ENCODE measurements at places on chromosomes 13 and 19.

- no peak for DNase-seq
Observed at GRCh38 chr19:18603255-18603957, 3.2 kb downstream of the CRLF1 start.

DNA sequence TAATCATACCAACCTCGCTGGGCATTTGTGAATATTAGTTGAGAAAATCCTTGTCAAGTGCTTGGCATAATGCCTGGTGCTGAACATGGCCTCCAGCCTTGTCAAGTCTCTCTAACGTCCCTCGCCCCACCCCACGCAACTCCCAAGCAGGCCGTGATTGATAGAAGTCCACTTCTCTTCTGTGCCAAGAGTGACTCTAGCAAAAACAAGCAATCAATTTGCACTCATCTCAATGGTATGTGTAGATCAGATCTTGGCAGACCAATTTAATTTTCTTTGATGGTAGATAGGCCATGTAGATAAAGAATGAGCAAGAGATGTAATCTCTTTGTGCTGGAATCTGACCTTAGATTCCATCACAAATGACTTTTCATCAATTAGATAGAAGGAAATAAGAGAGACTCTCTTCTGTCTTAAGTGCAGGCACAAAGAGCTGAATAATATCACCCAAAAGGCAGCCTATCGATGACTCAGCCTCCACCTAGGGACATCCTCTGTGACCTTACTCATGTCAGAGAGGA, 31.0 kb upstream of the KATNAL1 start:
- no peak for DNase-seq

GRCh38 chr19:45518469-45518826, 11.2 kb downstream of the VASP start:
- DNase-seq, result no peak

GRCh38 chr13:49302817-49303216, 55.1 kb downstream of the CDADC1 start:
- no peak for DNase-seq

DNA sequence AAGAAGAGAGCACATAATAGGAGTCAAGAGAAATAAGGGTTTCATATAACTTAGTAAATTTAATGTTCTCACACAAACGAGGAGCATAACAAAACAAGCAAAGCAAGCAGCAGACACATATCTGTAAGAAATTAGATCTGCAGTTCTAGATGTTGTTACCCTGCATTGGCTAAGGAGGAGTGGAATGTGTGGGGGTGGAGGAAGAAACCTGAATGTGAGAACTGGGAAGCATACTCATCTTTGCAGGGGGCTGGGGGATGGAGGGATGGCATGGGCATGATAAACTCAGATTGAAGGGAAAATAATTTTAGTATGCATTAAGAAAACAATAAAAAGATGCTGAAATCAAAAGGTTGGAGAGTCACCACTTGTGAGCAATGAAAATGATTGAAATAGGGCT, 255.0 kb downstream of the LIG4 start:
- no peak for DNase-seq

DNA sequence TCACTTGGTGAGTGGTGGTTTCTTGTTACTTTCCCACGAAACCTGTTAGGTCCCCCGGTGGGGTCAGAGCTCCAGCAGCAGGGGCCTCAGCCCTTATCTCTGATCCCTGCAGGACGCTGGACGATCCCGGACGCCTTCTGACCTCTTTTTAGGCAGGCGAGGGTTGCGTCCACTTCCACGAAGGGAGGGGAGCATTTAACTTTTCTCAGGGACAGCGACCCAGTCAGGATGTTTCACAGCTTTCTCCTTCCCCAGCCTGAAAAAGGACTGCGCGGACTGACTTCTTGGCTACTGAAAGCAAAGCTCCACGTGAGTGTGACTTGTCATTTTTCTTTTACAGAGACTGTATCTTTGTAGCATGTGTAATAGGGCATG, 692 bp downstream of the ZNF234 start:
- DNase-seq, result no peak

GRCh38 chr19:44765033-44765948, 12.4 kb upstream of the CBLC start:
- no peak for DNase-seq

GRCh38 chr13:91988331-91988730, 589.9 kb downstream of the GPC5 start:
- no peak for DNase-seq

DNA sequence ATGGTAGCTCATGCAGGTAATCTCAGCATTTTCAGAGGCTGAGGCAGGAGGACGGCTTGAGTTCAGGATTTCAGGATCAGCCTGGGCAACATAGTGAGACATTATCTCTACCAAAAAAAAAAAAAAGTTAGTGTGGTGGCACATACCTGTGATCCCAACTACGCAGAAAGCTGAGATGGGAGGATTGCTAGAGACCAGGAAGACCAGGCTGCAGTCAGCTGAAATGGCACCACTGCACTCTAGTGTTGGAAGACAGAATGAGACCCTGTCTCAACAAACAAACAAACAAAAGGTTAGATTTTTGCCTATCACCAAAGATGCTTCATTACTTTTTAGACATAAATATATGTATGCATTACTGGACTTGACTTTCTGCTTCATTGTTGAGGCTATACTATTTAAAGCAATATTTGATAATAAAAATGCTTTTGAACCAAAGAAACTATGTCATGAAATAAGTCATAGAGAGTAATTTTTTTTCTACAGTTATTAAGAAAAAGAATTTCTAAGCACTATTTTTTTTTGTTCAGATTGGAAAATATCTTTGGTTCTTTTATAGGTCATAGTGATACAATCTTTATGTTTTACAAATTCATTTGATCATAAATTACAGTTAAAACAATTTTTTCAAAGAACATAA, 1180.1 kb upstream of the ATXN8OS start:
- DNase-seq, result no peak

DNA sequence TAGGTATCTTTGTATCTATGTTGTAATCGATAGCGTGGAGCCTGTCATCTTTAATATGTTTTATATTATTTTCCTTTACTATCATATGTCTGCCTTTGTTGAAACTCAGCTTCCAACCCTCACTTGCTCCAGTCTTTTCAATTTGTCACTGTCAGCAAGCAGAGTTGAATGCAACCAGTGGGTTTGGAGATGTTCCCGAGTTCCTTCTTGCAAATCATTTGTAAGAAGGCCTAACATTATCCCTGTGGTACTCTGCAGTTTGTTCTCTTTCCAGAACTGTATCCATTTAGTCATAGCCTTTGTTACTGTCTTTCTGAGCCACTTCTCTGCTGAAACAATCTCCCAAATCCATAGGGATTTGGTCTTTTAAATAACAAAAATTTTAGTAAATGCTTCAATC, 41.8 kb downstream of the RNASEH2B start:
- no peak for DNase-seq

DNA sequence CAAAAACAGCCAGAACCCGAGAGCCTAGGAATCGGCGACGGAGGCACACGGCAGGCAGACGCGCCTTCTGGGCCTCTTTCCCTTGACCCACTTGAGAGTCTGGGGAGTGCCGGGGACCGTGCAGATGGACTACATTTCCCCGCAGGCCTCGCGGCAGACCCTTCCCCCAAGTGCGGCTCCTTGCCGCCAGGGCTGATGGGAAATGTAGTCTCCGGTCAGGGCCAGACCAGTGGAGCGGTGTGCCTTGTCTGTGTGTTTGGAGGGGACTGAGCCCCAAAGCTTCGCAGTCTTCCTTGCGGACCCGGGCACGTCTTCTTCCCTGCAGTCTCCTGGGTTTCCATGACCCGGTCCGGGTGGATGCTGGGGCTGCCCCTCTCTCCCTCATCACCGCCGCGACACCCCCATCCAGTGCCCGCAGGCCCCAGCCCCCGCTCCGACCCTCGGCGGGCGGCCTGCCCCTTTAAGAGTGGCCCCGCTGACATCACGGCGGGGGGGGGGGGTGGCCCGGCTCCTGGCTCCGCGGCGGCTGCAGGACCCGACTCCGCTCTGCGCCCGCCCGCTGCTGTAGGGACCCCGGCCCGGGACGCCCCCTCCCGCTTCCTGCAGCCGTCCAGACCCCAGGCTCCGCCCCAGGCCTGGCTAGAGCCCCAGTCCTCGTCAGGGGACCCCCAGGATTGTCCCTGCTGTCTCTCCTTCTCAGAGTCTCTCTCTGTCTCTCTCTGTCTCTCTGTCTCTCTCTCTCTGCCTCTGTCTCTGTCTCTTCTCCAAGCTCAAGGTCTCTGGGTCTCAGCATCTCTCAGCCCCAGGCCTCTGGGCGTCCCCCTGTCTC, 758 bp upstream of the CACNG7 start:
- DNase-seq, result peak; percentile 21

DNA sequence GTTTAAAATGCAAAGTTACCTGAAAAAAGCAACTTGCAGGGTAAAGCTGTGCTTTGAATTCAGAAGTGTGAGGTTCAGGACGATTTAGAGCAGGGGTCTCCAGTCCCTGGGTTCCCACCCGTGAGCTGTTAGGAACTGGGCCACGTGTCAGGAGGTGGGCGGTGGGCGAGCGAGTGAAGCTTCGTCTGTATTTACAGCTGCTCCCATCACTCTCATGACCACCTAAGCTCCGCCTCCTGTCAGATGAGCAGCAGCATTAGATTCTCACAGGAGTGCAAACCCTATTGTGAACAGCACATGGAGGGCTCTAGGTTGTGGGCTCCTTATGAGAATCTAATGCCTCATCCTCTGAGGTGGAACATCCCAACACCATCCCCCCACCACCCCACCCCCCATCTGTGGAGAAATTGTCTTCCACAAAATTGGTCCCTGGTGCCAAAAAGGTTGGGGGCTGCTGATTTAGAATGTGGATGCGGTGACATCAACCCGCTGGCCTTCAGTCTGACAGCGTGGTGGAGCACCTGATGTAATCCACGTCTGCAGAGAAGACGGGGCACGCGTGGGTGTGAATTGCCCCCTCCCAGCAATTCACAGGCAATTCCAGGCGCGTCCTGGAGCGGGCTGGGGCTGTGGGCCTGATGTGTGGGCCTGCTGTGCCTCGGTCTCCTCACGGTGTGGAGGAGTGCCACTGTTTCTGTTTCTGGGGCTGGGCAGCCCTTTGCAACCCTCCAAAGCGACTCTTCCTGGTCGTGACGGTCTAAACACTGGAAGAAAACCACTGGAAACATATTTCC, 214.0 kb upstream of the SOX1 start:
- DNase-seq, result no peak

DNA sequence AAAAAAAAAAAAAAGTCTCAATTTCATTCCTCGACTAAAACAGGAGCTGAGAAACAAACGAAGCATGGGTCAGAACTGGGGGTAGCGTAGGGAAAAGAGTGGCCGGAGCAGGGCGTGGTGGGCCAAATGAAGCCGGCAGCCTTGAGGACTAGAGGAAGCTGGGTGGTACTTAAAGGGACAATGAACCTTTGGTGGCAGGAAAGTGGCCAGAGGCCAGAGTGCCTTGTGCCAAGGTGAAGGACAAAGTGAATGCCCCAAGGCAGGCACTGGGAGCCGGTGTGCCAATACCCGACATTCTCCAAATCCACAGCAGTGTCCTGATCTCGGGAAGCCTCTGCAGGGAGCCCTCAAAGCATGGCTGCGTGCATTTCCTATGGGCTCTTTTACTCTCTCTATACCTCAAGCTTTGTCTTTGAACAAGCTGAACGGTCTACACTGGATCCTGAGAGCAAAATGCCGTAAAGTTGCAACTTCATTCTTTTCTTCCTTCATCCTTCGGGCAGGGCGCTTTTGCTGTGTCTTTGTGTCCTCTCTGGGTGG, 195.0 kb upstream of the KL start:
- DNase-seq, result no peak

All from stimulated activated naive CD4-positive, alpha-beta T cell (primary cell).